Neural progenitor cell (in vitro differentiated cells): ENCODE measurements at places on chromosomes 7 and 10. TPM values are rescaled to one million over a fixed set of nuclear protein-coding genes. Genes with fewer than 3 reads are reported as not detected.

DNA sequence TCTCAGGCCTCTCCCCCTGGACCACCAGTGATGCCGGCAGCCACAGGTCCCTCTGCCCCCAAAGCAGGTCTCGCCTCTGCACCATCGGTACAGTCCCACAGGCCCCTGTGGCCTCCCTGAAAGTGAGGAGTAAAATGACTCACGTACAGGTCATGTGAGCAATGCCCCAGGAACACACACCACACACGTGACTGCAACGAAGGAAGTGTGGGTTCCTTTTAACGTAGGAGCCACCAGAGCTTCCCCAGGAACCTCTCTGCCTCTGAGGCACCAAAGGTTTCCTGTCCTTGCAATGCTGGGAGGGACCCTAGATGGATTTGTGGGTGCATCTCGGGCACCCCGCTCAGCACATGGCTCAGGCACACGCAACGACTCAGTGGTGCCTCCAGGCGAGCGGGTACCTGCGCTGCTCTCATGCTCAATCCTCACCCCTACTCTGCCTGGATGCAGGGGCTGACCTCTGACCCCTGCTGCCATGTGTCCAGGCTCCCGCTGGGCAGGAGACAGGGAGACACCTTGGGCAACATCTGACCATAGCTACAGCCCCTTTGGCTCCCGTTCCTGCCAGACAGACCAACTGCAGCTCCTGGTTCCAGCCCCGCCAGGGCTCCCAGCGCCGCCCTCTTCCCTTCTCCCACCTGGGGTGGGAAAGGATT is 120.7 kb downstream of the PRKAG2 start:
- no peak overlapping the region for H3K4me3 ChIP-seq
- H3K27me3 ChIP-seq, result no peaks in the 10 kb centered on the region
- DNase-seq, result no peak
- no peak overlapping the region for H3K27ac ChIP-seq
- H3K4me1 ChIP-seq, result peaks cover 18% of the 10 kb centered on the region

GRCh38 chr7:50738932-50739331 is 43.8 kb downstream of the GRB10 start:
- H3K36me3 ChIP-seq, result no peaks in the 10 kb centered on the region
- H3K27ac ChIP-seq, result no peak overlapping the region
- no peak for DNase-seq
- H3K4me1 ChIP-seq, result peaks cover 9% of the 10 kb centered on the region
- no peak overlapping the region for H3K4me3 ChIP-seq

DNA sequence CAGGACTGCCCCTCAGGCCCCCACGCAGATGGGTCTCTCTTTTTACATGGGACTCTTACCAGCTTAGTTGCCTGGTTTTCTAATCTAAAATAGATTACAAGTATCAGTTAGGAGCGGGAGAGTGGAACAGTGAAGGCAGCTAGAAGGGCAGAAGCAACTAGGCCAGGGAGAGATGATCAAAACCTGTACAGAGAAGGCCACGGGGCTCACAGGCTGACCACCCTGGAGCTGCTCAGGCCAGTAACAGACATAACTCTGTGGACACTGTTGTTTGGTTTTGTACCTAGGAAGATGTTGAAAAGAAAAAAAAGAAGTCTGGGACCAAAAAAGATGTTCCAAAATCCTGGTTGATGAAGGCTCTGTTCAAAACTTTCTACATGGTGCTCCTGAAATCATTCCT is 16.5 kb downstream of the ABCC2 start:
- no peaks in the 10 kb centered on the region for H3K27me3 ChIP-seq
- no peaks in the 10 kb centered on the region for H3K36me3 ChIP-seq
- H3K4me3 ChIP-seq, result no peak overlapping the region
- no peak for DNase-seq
- H3K4me1 ChIP-seq, result no peaks in the 10 kb centered on the region

GRCh38 chr10:21572578-21572977 is 38.5 kb downstream of the MLLT10 start:
- no peaks in the 10 kb centered on the region for H3K27me3 ChIP-seq
- H3K4me3 ChIP-seq, result no peak overlapping the region
- peaks cover 13% of the 10 kb centered on the region for H3K4me1 ChIP-seq
- H3K36me3 ChIP-seq, result peaks cover 10% of the 10 kb centered on the region

DNA sequence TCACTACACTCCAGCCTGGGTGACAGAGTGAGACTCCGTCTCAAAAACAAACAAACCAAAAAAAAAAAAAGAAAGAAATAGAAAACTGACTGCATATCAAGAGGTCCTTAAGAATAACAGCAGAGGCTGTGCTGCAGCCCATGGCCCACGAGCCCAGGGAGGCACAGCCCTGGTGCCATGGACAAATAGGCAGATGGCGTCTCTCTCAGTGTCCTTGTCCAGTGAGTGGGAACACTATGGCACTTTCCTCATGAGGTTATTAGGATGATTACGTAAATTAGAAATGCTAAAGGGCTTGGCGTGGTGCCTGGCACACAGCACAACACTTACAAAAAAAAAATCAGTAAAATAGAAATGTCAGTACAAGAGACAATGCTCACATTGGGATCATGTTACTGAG is 33.4 kb upstream of the PFKP start:
- H3K4me1 ChIP-seq, result no peaks in the 10 kb centered on the region
- no peak for DNase-seq
- no peak overlapping the region for H3K4me3 ChIP-seq
- H3K27me3 ChIP-seq, result no peaks in the 10 kb centered on the region

DNA sequence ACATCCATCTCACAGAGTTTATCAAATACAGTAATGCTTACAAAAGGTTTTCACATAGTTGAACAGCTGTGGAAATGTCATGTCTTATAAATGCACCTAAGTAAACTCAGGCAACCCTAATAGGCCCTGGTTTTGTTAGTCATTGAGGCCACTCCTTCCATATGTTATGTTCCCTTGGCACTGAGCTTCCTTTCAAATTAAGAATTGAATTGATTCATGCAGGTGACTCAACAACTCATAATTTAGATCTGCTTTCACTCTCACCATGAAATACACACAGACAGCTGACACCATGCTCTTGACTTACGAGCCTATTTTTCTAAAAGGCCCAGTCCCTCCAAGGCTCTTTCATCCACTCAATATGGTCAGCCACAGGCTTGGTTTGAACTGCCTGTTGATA is 476.9 kb downstream of the KCNMA1 start:
- H3K27ac ChIP-seq, result no peak overlapping the region
- H3K4me3 ChIP-seq, result no peak overlapping the region
- H3K27me3 ChIP-seq, result no peaks in the 10 kb centered on the region

The OPN1SW gene
- 0.46 TPM in 1 of 2 replicates, not detected in the other for total RNA-seq

The TLX1 gene
- total RNA-seq, result not detected in 2 replicates

The NEURL1 gene
- 0.06 and 1.5 TPM in 2 replicates for total RNA-seq

The IRF5 gene
- total RNA-seq, result 0.22 and 0.28 TPM in 2 replicates

The KLLN gene
- 0.96 and 1.5 TPM in 2 replicates for total RNA-seq

The IKZF1 gene
- total RNA-seq, result 0.11 and 0.19 TPM in 2 replicates
